SHP77 treated with DMSO at 0.1 percent for 48 hours (cell line): ENCODE measurements at places on chromosomes 11 and 22.

GRCh38 chr22:24402460-24403192, 24.8 kb upstream of the ADORA2A start:
- DNase-seq, result peak; percentile 40

DNA sequence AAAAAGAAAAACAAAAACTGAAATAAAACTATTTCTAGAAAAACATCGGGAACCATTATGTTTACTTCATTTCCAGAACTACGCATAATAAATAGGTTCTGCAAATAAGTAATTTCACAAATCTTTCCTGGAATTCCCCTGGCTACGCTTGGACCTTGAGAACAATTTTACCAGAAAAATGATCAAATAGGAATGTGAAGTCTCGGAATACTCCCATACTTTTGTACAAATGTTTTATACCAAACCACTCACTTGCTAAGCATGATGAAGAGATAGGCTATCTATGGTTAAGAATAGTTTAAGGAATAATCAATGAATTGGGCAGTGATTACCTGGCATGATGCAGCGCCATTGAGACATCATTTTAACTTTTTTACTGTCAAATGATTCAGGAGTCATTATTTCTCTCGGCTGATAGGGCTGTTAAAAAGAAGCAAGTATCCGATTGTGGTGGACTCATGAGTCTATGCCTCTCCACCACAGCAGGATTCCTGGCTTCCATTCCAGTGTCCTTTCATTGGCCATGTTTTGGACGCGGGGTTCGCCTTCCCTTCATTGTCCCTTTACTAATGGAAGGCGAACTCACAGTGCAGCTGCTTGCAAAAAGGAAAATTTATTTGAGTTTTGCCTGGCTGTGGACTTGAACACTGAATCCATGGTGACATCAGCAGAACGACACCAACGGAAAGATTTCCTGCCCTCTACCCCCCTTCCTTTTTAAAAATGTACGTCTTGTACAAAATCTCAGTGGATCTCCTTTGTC, 39.9 kb upstream of the BLID start:
- no peak for DNase-seq

GRCh38 chr22:33332538-33332937, 274.4 kb upstream of the SYN3 start:
- no peak for DNase-seq

- DNase-seq, result no peak
These were observed 100.8 kb downstream of the ALX4 start for GRCh38 chr11:44208976-44209603.
